ENCODE measurements at places on chromosomes 2 and 18.

DNA sequence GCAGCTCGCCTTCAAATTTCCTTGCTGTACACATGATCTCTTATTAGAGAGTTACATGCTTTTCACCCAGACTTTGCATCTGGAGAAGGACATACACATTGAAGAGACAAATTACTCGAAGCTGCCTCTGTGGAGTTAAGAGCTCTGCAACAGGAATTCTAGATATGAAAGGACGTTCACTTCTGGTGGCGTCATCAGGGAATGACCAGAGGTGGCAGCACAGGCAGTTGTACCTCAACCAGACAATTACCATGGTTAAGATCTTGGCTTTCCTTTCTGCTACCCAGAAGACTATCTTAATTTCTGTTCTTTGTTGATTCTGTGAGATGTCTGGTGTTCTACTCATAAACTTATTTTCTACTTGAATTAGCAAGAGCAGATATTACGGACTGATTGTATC lies 39.1 kb upstream of the MC4R start:
- DNase-seq: no peak

DNA sequence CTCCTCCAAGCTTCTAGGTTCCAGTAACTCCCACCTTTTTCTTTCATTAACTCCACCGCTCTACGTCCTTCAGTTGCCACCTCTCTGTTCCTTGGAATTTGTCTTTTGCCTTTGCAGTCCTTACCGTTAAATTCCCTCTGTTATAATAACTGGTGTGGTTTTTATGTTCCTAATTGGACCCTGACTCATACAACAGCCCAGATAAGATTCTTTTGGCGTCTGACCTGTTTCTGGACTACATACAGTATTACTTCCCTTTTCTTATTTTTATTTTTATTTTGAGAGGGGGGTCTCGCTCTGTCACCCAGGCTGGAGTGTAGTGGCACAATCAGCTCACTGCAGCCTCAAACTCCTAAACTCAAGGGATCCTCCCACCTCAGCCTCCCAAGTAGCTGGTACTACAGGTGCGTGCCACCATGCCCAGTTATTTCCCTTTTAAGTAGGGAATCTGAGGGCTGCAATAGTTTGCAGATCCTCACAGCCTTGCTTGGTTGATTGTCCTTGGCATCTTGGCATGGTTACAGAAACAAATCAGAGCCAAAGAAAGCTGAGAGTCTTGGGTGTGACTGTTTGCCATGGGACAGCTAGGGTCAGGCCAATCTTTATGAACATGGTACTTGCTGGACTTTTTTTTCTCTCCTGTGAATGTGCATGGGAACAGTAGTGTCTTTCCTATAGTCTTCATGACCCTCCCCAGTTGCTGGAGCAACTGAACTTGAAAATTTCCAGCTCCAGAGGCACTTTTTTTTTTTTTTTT lies 22.0 kb downstream of the TCF23 start:
- DNase-seq: no peak

DNA sequence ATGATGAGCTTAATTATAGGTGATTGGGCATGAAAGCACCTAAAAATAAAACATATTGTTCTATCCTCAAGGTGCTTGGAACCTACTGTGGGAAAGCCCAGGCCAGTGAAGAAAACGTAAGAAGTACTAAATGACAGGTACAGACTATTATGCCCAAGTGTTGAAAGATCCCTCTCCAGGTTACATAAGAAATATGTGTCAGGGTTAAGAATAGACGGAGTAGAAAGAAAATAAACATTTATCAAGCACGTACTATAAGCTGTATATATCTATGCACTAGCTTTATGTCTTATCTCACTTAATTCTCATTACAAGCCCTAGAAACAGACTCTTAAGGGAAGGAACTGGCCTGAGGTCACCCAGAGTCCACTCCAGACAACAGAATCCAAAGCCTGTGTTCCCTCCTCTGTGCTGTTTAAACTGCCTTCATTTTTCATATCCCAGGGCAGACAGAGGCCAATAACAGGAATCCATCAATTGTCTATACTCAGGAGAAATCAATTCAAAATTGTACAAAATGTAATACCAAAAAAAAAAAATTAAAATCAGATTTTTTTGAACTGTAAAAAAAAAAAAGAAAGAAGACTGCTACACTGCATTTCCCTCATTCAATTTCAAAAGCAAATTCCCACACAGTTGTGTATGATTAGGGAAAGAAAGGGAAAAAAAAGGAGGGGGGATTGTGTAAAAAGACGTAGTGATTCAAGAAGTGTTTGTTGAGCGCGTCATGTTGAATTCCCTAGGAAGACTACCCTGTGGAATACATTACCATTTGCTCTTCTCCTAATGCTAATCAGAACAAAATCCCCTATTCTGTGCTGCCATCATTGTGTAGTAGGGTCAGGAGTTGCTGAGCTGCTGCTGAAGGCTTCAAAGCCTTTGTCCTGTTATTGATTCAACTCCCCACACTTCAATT lies 156.3 kb downstream of the IRS1 start:
- no peak for DNase-seq

DNA sequence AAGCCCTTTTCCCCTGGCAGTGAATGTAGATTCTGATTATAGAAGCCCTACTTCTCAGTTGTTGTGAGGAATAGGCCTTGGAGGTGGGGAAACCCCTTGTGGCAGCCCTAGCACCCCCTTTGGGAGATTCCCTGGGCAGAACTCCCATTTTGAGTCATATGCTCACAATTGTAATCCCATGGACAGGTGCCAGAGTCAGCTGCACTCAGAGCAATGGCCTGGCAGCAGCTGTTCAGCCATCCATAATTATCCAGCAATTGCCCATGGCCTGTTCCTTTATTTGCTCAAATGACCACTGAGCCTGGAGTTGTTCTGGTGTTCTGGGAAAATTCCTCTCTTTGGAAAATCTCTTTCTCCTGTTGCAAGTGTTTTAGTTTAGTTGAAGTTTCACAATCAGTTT lies 71.7 kb downstream of the PTRHD1 start:
- DNase-seq: no peak

DNA sequence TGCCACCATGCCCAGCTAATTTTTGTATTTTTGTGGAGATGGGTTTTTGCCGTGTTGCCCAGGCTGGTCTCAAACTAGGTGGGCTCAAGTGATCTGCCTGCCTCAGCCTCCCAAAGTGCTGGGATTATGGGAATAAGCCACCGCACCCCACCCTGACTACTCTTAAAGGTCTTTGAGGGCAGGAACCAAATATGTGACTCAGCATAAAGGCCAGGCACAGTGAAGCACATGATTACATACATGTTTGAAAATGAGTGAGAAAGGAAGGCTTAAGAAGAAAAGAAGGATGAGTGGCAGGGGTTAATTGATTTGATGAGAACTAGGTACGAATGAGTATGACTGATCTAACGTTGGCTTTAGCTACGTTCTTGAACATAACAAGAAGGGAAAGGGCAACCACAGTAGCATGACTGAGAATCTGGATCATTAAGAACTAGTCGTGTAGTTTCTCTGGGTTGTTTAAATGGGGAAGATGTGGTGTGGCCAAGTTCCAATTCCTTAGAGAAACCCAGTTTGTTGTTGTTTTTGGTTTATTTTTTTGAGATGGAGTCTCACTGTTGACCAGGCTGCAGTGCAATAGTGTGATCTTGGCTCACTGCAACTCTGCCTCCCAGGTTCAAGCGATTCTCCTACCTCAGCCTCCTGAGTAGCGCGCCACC lies 6.8 kb downstream of the RESP18 start:
- no peak for DNase-seq

GRCh38 chr18:48027401-48027963 lies 97.0 kb upstream of the SMAD2 start:
- no peak for DNase-seq

DNA sequence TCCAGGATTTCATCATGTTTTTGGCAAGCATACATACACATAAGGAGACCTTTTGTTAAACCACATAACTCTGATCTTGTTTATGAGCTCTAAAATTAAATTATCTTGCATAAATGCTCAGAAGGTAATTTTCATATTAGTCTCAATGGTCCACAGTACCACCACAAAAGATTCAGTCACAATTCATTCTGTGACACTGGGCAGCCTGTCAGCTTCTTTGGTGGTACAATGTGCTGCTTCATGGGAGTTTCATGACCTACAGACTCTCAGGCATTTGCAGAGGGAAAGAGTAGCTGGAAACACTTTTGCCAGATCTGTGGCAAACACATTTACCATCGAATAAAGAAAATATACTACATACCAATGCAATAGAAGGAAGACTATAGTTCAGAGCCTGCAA lies 51.3 kb upstream of the ZNF397 start:
- no peak for DNase-seq

GRCh38 chr2:102703748-102704147 lies 58.1 kb upstream of the TMEM182 start:
- no peak for DNase-seq

- DNase-seq: no peak
These were observed 199.5 kb downstream of the GPD2 start for GRCh38 chr2:156635646-156636045.

- no peak for DNase-seq
These were observed 43.0 kb downstream of the SERPINB7 start for GRCh38 chr18:63818212-63818611.

DNA sequence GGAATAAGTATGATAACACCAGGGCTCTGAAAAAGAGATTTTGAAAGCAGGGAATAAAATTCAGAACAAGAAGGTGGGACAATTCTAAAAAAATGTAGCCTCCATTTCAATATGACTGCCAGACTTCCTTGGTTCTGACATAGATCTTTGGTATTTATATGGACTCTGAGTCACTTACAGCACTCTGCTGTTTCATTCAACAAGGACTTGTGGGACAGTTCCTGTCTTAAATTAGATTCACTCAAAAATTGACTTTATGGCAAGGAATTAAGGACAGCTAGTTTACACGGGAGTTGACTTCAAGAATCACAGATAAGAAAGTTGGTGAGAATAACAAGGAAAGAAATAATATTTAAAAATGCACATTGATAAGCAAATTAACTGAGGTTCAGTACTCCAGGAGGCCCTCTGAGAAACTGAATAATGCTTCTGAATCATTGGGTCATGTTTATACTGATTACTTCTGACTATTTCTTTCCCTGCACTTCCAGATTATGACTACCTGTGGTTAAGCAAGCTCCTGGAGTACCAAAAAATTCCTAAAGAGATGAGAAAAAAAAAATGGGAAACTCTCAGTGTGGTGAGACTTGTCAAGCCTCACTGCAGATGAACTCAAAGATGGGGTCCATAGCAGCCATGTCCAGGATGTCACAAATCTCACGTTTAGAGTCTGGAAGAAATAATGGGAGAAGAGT lies 828.3 kb upstream of the PIK3C3 start:
- DNase-seq: no peak

GRCh38 chr2:22076454-22076853 lies 952.7 kb downstream of the TDRD15 start:
- DNase-seq: no peak

GRCh38 chr2:232459419-232460035 lies 3.6 kb downstream of the ALPI start:
- no peak for DNase-seq

DNA sequence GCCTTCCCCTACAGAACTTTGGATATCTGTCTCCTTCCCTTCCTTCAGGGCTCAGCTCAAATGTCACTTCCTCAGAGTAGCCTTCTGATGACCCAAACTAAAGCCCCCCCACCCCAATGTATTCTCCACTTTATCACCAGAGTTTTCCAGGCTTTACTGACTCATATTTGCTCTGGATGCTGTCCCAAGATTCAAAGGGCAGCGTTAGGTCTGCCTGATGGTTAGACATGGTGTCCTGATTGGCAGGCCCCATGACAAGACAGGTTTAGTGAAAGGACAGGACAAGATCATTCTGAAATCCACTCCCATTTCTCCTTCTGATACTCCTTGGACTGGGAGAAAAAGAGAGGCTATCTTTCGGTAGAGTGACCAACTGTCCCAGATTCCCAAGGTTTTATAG lies 22.6 kb upstream of the RPIA start:
- DNase-seq: no peak

Data from stimulated activated CD4-positive, alpha-beta T cell treated with anti-CD3 and anti-CD28 coated beads, Interleukin-4, amount 100 ng/mL, for 1 hour (primary cell).